ENCODE measurements at places on chromosomes 5 and 9. TPM values are rescaled to one million over a fixed set of nuclear protein-coding genes. Genes with fewer than 3 reads are reported as not detected.

GRCh38 chr5:102223542-102224477, 72.3 kb downstream of the SLCO4C1 start:
- peak; percentile 41 for DNase-seq

- DNase-seq: no peak
These were observed 16.9 kb downstream of the GNG10 start for GRCh38 chr9:111678293-111678692.

GRCh38 chr9:103900466-103900865, 193.6 kb upstream of the SMC2 start:
- no peak for DNase-seq

GRCh38 chr9:131257266-131258025, 18.9 kb downstream of the FAM78A start:
- DNase-seq: peak; percentile 12

DNA sequence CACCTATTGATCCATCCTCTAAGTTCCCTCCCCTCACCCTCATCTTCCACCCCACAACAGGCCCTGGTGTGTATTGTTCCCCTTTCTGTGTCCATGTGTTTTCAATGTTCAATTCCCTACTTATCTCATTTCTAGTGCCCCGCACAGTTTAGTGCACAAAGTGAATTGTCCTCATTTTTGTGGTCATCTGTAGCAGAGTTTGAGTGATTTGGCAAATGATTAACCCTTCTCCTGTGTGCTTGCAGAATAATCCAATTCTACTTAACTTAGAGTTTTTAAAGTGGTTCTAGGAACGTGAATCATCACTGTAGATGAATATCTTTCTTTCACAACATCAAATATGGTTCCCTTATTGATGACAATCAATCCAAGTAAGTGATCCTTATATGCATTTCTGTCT, 6.3 kb upstream of the HAPLN1 start:
- no peak for DNase-seq

GRCh38 chr5:83590966-83591365, 119.4 kb downstream of the VCAN start:
- DNase-seq: no peak

RNF145 gene
- 56.0 TPM for total RNA-seq

NR4A3 gene
- 20.1 TPM for total RNA-seq

Measured in B cell (primary cell).